ENCODE measurements at places on chromosomes 3 and 15.

GRCh38 chr15:41948490-41948889, 23.9 kb downstream of the EHD4 start:
- DNase-seq: peak; percentile 28

GRCh38 chr15:69049976-69050375, 35.5 kb downstream of the NOX5 start:
- DNase-seq: no peak

- DNase-seq: no peak
These were observed 52.6 kb upstream of the SMAD6 start for GRCh38 chr15:66649235-66649984.

DNA sequence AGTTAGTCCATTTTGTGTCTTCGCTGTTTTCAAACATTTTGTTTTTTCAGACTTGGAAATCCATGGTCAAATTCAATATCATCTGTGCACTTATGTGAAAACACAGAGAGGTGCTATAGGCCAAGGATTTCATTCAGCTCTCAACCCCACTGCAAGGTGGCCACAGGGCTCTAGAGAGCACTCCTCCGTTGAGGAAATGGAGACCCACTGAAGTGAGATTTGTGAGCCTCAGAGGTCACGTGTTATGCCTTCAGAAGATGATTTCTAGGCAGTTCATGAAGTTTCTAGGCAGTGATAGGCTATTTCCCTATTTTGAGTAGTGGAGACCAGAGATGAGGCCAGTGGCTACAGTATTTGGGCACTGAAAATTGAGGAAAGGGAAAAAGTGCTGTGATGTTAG, 88.2 kb downstream of the UNC13C start:
- no peak for DNase-seq

DNA sequence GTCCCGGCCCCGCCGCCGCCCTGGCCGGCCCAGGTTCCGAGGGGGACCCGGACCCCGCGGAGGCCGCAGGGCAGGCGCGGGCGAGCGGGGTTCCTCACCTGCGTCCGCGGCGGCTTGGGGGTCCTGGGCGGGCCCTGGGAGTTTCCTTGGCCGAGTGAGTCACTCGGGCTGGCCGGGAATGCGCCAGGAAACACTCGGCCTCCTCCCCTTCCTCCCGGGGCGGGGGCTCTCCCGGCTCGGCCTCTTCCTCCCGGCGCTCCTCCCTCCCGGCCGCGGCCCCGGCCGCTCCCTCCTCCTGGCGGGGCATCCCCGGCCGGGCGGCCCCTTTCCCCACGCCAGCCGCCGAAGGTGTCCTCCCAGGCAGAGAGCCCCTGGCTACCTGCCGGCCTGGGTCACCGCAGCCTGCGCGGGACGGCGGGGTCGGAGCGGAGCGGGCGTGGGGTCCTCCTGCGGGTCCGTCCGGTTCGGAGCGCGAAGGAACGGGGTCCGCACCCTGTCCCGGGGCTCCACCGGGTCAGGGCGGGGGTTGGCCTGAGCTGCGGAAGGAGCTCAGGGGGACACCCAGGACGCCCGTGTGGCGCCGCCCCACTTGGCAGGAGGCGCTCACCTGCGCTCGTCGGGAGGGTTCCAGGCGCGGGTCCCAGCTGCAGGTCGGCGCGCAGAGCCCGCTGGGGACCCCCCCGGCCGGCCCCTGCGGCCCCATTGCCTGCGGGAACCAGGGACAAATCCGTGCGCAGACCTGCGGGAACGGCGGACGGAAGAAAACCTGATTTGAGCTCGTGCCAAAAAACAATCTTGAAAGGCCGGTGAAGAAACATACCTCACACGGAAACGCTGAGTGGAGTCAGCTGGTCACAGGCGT, at the start of gene CYFIP1:
Gene CYFIP1, minus strand, starts transcription at position 180 of the 862 bp plus-strand sequence. CDS start 33,083 bp downstream, outside the sequence.
- DNase-seq: peak; percentile 88

GRCh38 chr3:31041161-31041978, 146.9 kb upstream of the GADL1 start:
- no peak for DNase-seq

GRCh38 chr15:57647791-57648130, 56.1 kb downstream of the MYZAP start:
- DNase-seq: no peak

GRCh38 chr3:104176706-104177105, 1190.0 kb upstream of the ALCAM start:
- DNase-seq: no peak

DNA sequence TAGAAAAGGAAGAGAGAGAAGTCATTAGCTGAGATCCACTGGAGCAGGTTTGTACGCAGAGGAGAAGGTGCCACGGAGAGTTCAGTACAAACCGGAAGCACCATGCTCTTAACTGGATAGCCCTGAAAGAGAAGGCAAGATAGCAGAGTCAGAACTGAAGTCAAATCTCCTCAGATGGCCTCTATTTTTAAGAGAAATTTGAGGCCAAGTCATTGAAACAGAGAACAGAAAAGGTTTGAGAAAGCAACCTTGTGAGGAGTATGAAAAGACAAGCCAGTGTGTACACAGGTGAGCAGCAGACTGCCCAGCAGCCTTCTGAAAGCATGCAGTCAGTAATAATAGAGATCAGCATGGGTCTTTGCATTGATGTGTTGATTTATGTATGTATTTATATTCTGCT, 66.1 kb upstream of the SPRED1 start:
- no peak for DNase-seq

DNA sequence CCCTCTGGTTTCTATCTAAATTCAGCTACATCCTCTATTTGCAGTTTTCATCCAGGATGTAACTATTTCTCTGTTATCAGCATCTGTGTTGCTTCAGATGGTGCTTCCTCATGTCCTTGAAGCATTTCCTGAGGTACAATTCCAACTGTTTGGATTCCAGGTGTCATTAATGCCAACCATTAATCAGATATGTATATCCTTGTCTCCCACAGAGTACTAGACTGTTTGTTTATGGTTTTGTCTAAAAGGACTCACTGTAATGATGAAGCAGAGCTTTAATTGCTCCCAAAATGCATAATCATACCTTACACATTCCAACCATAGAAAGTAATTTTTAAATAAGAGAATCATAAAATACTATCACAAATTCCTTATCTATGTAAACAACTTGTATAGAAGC, 288.5 kb upstream of the MME start:
- no peak for DNase-seq

DNA sequence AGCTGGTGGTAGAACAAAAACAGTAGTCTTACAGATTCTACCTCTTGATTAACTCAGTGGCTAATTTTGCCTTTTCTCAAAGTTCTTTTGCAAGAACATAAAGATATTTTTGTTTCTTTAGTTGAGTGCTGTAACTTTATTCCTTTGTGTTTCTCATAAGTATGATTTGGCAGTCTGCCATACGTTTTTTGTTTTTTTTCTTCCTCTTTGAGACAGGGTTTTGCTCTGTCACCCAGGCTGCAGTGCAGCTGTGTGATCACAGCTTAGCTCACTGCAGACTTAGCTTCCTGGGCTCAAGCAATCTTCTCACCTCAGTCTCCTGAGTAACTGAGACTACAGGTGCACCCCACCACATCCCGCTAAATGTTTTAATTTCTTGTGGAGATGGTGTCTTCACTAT, 22.4 kb downstream of the B3GNT5 start:
- DNase-seq: no peak

GRCh38 chr3:189419038-189419437, 212.2 kb upstream of the TP63 start:
- DNase-seq: no peak

DNA sequence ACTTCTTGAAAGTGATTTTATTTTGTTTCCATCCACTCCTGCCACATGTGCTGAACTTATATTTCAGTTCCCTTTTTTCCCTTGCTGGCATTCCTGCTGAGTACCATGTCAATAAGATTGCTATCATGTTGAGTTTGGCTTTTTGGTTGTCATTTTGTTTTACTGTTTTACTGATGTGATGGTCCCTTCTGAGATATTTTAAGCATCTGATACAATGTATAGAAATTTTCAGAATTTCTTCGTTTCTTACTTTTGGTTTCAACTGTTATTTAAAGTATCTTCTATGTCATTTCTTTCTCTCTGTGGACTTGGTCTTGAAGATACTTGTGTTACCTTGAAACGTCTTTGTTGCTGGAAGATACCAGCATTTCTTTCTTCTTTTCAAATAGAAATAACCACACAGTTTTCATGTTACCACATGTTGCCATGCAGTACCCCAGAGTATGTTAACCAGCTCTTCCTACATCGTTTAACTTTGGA, 14.1 kb downstream of the SIDT1 start:
- DNase-seq: no peak

- DNase-seq: no peak
These were observed 1.9 kb upstream of the PLA1A start for GRCh38 chr3:119595639-119596334.

- DNase-seq: peak; percentile 44
These were observed 26.6 kb downstream of the ITGB5 start for GRCh38 chr3:124860599-124860998.

GRCh38 chr15:34043813-34044212, 4.8 kb upstream of the AVEN start:
- no peak for DNase-seq
